Endothelial cell (in vitro differentiated cells): ENCODE measurements at places on chromosomes 13 and 19. TPM values are rescaled to one million over a fixed set of nuclear protein-coding genes. Genes with fewer than 3 reads are reported as not detected.
A peak's percentile ranks its signal among the peaks of the same experiment; 100 is the strongest.

SLC17A7 gene
- 0.92 TPM for total RNA-seq

MBD3L4 gene
- not detected for total RNA-seq

RASAL3 gene
- 1.5 TPM for total RNA-seq

WASF3 gene
- total RNA-seq, result 13.0 TPM

NKPD1 gene
- 0.67 TPM for total RNA-seq

TNFSF9 gene
- 3.0 TPM for total RNA-seq

PEG3 gene
- total RNA-seq, result not detected

CLEC17A gene
- total RNA-seq, result not detected

ZNF296 gene
- 0.54 TPM for total RNA-seq

GARIN5A gene
- not detected for total RNA-seq

GRCh38 chr19:13985771-13986347, 20.3 kb downstream of the RFX1 start:
- H3K4me3 ChIP-seq, result peak overlapping the region; percentile 24
- H3K27me3 ChIP-seq, result peaks cover 16% of the 10 kb centered on the region
- H3K27ac ChIP-seq, result peak overlapping the region; percentile 13
- peaks cover 18% of the 10 kb centered on the region for H3K4me1 ChIP-seq
- H3K36me3 ChIP-seq, result peaks cover 9% of the 10 kb centered on the region
- no peak for DNase-seq

GRCh38 chr19:39385629-39386411, 5.1 kb downstream of the PAF1 start:
- H3K27me3 ChIP-seq, result peaks cover 6% of the 10 kb centered on the region
- H3K36me3 ChIP-seq, result peaks cover 48% of the 10 kb centered on the region
- peak overlapping the region; percentile 76 for H3K4me3 ChIP-seq
- DNase-seq, result no peak

- H3K4me3 ChIP-seq, result peak within 1 kb of the TSS; percentile 94
- no peaks in the 10 kb centered on the region for H3K36me3 ChIP-seq
- peak; percentile 92 for DNase-seq
- peaks cover 27% of the 10 kb centered on the region for H3K27me3 ChIP-seq
- H3K27ac ChIP-seq, result peak within 1 kb of the TSS; percentile 100
Measured at GRCh38 chr19:49812997-49813861, at the start of gene FUZ. FUZ (minus strand) TSS chr19:49813292; CDS start chr19:49813106, 186 bp downstream.

DNA sequence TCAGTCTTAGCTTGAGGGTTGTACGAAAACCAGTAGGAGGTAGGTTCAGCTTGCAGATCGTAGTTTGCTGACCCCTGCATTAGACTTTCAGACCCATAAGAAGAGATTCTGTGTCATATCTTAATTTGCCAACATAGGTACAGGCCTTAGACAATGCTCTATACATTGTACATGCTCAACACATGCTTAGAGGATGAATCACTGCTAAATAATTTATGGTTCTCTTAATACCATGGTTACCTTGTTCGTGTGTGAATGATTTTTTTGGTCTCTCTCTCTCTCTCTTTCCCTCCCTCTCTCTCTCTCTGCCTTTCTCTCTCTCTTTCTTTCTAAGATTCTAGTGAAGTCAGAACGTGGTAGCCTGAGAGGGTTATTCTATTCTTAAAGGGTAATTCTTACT, 112.2 kb downstream of the FGF14 start:
- peaks cover 2% of the 10 kb centered on the region for H3K4me1 ChIP-seq
- no peak overlapping the region for H3K4me3 ChIP-seq
- H3K27me3 ChIP-seq, result no peaks in the 10 kb centered on the region
- H3K36me3 ChIP-seq, result no peaks in the 10 kb centered on the region
- H3K27ac ChIP-seq, result no peak overlapping the region

DNA sequence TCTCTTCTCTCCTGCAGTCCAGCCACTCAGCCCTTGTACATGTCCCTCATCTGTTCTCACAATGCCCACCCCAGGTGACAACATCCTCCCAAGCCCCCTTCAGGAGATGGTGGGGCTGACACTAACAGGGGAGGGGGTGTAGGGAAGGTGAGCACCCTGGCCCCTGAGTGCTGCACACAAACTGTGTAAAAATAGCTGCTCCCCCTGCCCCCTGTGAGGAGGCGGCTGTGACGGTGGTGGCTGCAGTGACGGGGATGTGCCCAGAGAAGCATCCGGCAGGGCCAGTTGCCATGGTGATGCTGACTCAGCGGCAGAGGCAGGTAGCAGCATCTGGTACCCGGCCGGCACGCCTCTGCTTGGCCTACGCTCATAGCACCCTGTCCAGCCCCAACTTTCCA, 13.0 kb upstream of the JUND start:
- H3K4me3 ChIP-seq, result no peak overlapping the region
- DNase-seq, result no peak
- H3K36me3 ChIP-seq, result peaks cover 3% of the 10 kb centered on the region
- peaks cover 14% of the 10 kb centered on the region for H3K27me3 ChIP-seq

DNA sequence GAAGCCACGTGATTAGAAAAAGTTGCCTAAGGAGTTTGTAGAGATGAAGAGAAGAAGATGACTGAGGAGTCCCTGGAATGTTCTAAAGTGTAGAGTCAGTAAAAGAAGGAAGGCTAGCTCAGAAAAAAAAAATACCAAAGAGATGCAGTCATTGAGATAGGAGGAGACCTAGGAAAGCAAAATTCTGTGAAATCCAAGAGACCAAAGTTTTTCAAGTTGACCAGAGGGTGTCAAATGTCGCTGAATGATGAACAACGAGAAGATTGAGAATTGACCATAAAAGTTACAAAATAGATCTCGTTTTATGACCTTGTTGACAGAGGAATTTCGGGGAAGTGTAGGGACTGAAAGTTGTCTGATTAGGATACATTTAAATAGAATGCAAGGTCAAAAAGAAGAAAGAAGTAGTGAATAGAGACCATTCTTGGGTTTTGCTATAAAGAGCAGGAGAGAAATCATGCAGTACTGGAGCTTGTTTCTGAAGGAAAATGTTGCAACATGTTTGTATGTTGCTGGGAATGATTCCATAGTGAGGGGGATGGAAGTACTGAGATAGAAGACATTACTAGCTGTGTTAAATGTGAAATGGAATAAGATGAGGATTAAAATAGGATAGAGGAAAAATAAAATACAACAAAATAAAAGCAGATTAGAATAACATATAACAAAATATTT, 30.2 kb upstream of the HTR2A start:
- no peaks in the 10 kb centered on the region for H3K4me1 ChIP-seq
- H3K36me3 ChIP-seq, result no peaks in the 10 kb centered on the region
- H3K4me3 ChIP-seq, result no peak overlapping the region
- no peak overlapping the region for H3K27ac ChIP-seq
- no peaks in the 10 kb centered on the region for H3K27me3 ChIP-seq

- H3K4me3 ChIP-seq, result no peak overlapping the region
- H3K36me3 ChIP-seq, result no peaks in the 10 kb centered on the region
- H3K27me3 ChIP-seq, result no peaks in the 10 kb centered on the region
- H3K4me1 ChIP-seq, result no peaks in the 10 kb centered on the region
- DNase-seq, result no peak
Measured at GRCh38 chr13:25608181-25608580, 236.4 kb downstream of the ATP8A2 start.

GRCh38 chr19:19067276-19068072, 3.7 kb downstream of the SLC25A42 start:
- peaks cover 4% of the 10 kb centered on the region for H3K27me3 ChIP-seq
- H3K36me3 ChIP-seq, result no peaks in the 10 kb centered on the region
- no peak overlapping the region for H3K27ac ChIP-seq
- DNase-seq, result no peak
- H3K4me3 ChIP-seq, result no peak overlapping the region

DNA sequence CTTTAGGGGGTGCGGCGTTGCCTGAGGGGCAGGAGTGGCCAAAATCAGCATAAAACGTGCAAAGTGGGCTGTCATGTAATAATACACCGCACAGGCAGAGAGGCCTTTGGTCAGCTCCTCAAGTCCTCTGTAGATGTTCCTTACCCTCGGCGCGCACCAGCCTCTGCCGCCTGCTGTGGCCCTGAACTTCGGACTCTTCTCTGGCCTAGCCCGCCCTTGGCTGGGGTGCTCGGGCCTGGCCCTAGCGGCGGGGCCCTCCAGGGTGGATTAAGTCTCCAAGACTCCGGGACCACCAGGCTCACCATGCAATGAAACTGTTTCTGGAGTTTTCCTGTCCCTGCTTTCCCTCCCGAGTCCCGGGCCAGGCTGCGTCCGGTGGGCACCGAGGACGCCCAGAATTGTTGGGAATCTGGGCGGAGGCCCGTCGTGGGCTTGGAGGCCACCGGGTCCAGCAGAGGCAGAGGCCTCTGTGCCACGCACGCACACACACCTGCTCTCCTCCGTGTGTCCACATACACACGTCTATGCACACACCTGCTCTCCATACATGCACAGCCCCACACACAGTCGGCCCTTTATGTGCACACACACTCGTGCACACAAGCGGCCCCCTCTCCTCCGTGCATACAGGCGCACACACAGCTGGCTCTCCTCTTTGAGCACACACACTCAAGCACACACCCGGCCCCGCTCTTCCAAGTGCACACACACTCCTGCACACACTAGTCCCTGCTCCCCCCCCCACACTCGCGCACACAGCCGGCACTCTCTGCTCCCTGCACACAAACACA, 1.5 kb upstream of the TFDP1 start:
- peaks cover 17% of the 10 kb centered on the region for H3K36me3 ChIP-seq
- H3K27ac ChIP-seq, result no peak overlapping the region
- peaks cover 8% of the 10 kb centered on the region for H3K4me1 ChIP-seq

- no peak overlapping the region for H3K4me3 ChIP-seq
- H3K36me3 ChIP-seq, result no peaks in the 10 kb centered on the region
- H3K4me1 ChIP-seq, result no peaks in the 10 kb centered on the region
- no peak overlapping the region for H3K27ac ChIP-seq
- peaks cover 3% of the 10 kb centered on the region for H3K27me3 ChIP-seq
Measured at GRCh38 chr13:24858953-24859352, 95.0 kb downstream of the RNF17 start.

DNA sequence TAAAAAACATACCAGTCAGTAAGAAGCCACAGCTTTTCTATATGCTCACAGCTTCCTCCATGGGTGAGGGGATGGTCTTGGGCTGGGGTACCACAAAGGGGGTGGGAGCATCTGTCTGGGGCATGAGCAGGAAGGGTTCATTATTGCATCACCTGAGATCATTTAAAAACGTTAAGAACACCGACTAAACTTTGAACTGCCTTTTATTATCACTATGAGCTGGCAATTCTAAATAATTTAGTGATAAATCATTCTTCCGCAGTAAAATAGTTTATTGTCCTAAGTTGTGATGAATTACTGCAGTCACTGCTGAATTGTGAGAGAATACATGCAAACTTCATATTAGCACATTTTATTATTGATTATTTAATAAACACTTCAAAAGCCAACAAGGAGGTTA, 71.6 kb downstream of the KL start:
- H3K36me3 ChIP-seq, result peaks cover 1% of the 10 kb centered on the region
- no peak overlapping the region for H3K4me3 ChIP-seq
- H3K27ac ChIP-seq, result no peak overlapping the region
- no peaks in the 10 kb centered on the region for H3K27me3 ChIP-seq

GRCh38 chr19:10461047-10461949, 41.0 kb downstream of the PDE4A start:
- H3K36me3 ChIP-seq, result no peaks in the 10 kb centered on the region
- H3K4me1 ChIP-seq, result no peaks in the 10 kb centered on the region
- DNase-seq, result peak; percentile 97

GRCh38 chr13:45519493-45519892, 54.8 kb downstream of the COG3 start:
- no peak for DNase-seq
- H3K36me3 ChIP-seq, result peaks cover 16% of the 10 kb centered on the region
- no peak overlapping the region for H3K27ac ChIP-seq
- H3K4me1 ChIP-seq, result peaks cover 9% of the 10 kb centered on the region

GRCh38 chr13:110605132-110605531, 10.2 kb upstream of the NAXD start:
- no peak overlapping the region for H3K27ac ChIP-seq
- no peak overlapping the region for H3K4me3 ChIP-seq
- no peak for DNase-seq
- H3K36me3 ChIP-seq, result no peaks in the 10 kb centered on the region
- H3K27me3 ChIP-seq, result no peaks in the 10 kb centered on the region
- H3K4me1 ChIP-seq, result peaks cover 2% of the 10 kb centered on the region

- no peak overlapping the region for H3K27ac ChIP-seq
- DNase-seq, result no peak
- no peaks in the 10 kb centered on the region for H3K27me3 ChIP-seq
- no peak overlapping the region for H3K4me3 ChIP-seq
Measured at GRCh38 chr13:92609376-92609775, 617.2 kb upstream of the GPC6 start.

- no peak overlapping the region for H3K27ac ChIP-seq
- peaks cover 2% of the 10 kb centered on the region for H3K27me3 ChIP-seq
Measured at GRCh38 chr19:6125571-6125989, 9.9 kb upstream of the ACSBG2 start.

- no peak overlapping the region for H3K27ac ChIP-seq
- H3K36me3 ChIP-seq, result no peaks in the 10 kb centered on the region
- H3K4me3 ChIP-seq, result no peak overlapping the region
- DNase-seq, result no peak
Measured at GRCh38 chr19:35931874-35932202, 4.3 kb upstream of the LRFN3 start.

- no peaks in the 10 kb centered on the region for H3K4me1 ChIP-seq
- H3K27me3 ChIP-seq, result peaks cover 6% of the 10 kb centered on the region
- peaks cover 3% of the 10 kb centered on the region for H3K36me3 ChIP-seq
- no peak overlapping the region for H3K27ac ChIP-seq
- no peak overlapping the region for H3K4me3 ChIP-seq
- DNase-seq, result no peak
Measured at GRCh38 chr13:22961835-22962537, 218.8 kb upstream of the SGCG start.

DNA sequence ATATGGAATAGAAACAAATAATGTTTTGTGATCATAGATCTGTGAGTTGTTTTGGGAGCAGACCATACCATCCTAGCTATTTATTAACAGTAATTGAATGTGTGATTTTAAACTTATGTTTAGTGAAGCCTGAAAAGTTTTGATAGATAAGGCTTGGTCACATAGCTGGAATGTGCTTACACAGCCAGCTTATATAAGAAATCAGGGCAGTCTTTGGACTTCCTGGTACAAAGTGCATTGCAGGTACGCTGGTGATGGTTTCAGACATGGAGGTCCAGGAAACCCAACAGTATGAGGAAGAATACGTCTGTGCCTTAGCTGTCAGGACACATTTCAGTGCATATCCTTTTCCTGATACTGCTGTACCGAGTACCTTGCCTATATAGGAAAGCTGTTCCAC, 2316.2 kb upstream of the PCDH20 start:
- no peak overlapping the region for H3K4me3 ChIP-seq
- H3K27me3 ChIP-seq, result no peaks in the 10 kb centered on the region
- no peak overlapping the region for H3K27ac ChIP-seq
- peaks cover 20% of the 10 kb centered on the region for H3K4me1 ChIP-seq
- DNase-seq, result no peak
- H3K36me3 ChIP-seq, result no peaks in the 10 kb centered on the region
